Spinal cord (tissue), 10 donors: ENCODE measurements at places on chromosomes 6 and 20.

GRCh38 chr20:60695226-60696000 lies 556.6 kb upstream of the CDH4 start:
- no peak for DNase-seq

- DNase-seq: peak; percentile 49
These were observed 91.3 kb downstream of the FRK start for GRCh38 chr6:115969207-115969929.

- no peak for DNase-seq
These were observed 154.2 kb upstream of the RNF24 start for GRCh38 chr20:4169360-4170190.

DNA sequence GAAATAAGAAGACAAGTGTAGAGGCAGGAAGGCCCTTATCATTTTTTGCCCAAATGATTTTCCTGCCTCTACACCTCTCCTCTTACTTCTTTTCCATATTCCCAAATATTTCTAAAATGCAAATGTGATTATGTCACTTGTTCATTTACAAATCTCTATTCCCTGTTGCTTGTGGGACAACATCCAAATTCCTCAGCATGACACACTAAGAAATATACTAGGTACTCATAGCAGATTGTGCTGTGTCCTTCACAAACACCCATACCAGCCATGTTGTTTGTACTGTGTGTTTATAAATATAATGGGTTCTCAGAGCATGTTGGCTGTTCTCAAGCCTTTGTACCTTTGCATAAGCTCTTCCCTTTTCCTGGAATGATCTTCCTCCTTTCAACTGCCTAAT lies 17.7 kb upstream of the FYN start:
- DNase-seq: no peak

DNA sequence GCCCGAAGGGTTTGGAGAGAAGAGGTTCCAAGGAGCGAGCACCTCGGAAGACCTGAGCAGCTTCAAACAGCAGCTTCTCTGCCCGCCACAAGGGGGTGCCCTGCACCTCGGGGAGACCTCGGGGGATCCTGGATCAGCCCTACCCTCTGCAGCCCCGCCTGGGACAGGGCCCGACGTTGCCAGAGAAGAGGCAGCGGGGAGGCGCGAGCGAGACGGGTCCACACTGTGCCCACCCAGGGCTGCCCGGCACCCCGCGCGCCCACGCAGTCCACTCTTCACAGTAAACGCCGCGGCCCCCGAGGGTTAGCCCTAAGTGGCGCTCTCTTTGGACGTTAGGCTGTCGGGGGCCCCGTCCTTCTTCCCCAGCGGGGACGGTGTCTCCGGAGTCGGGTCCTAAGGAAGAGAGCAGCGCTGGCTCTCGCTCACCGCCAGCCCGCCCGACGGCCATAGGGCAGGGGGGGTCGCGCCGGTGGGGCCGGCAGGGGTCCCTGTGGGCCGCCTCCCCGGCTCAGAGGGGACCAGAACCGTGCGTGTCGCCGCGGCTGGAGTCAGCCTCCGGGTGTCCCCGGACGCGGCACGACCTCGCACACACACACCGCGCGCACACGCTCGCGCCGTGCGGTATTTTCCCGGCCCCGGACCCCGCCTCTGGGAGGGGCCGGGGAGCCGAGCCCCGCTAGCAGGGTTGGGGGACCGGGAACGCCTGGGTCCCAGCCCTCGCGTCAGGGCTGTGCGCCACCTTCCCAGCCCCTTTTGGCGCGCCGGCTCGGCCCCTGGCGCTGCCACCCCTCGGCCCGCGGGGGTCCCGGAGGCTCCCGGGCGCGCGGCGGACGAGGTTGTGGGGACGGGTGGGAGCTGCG lies 929 bp downstream of the CDH22 start:
- peak; percentile 46 for DNase-seq

DNA sequence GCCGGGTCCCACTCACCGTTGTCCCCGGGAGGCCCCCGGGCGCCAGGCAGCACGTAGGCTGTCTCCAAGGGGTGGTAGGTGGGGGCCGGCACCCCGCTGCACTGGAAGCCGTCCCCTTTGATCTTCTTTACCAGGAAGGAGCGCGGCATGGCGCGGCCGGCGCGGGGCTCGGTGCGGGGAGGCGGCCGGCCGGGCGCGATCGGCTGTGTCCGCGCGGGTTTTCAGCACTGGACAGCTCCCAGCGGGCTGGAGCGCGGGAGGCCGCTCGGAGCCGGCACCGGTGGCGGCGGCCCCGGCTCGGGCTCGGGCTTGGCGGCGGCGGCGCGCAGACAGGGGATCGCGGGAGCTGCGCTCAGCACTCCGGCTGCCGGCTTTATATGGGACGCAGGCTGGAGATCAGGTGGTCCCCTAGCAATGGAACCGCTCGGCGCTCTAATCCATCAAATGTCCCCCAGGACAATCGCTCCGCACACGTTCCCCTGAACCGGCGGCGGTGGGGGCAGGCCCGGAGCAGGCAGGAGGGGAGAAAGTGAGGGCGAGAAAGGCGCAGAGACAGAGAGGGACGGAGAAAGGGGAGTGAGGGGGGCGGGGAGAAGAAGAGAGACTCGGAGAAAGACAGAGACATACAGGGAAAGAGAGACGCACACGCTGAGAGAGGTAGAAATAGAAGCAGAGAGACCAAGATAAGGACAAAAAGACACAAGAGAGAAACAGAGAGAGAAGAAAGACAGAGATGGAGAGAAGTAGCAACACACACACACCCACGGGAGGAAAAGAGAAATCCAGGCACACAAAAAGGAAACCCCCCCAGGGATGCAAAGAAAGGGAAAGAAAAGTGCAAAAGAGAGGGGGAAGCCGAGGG lies at the start of gene SCRT2:
TSS of gene SCRT2 (minus strand) at position 350 of the 862 bp plus-strand sequence. CDS start at position 149, 201 bp downstream.
- DNase-seq: no peak

GRCh38 chr6:161038229-161039031 lies 46.9 kb downstream of the MAP3K4 start:
- DNase-seq: no peak

DNA sequence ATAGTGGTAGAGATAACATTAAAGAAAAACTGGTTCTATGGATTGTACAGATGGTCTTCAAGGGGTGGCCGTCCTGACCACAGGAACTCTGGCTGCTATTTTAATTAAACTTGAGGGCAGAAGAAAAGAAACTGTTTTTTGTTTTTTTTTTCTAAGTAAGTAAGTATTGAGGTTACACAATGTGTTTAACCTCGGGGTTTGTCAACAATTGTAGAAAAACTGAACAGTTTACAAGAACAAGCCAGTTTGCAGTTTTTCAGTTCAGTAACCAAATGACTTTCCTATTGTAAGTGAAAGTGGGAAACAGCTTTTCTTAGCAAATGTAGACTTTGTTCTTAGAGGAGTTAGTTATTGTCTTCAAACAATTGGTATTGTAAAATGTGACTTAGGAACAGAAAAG lies 77.0 kb downstream of the PLCB1 start:
- no peak for DNase-seq

- DNase-seq: no peak
These were observed 11.6 kb downstream of the TTBK1 start for GRCh38 chr6:43254846-43255245.

GRCh38 chr6:17281100-17281496 lies at the start of gene RBM24:
TSS of gene RBM24 (plus strand) at chr6:17281361. CDS start at chr6:17281582, 221 bp downstream.
- peak; percentile 88 for DNase-seq

DNA sequence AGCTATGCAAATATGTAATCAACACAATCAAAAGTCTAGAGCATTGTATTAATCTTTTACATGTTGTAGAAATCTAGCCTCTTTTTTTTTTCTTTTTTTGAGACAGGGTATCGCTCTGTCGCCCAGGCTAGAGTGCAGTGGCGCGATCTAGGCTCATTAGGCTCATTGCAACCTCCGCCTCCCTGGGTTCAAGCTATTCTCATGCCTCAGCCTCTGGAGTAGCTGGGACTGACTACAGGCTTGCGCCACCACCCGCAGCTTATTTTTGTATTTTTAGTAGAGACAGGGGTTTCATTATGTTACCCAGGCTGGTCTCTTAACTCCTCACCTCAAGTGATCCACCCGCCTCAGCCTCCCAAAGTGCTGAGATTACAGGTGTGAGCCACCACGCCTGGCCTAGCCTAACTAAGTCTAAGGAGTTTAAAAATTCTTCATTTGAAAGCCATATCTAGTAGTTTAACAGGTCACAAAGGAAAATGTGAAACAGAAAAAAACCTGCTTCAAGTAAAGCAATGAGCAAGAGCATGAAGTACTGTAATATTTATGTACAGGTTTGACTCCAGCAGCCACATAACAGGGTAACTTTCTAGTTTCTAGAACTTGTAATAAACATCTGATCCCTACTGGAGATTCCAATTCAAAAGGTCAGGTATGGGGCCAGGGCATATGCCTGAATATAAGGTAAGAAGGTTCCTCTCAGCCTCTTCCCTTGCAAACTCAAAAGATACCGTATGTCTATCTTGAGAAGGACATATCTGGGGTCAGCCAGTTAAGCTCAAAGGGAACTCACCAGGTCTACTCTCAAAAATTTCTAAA lies 4.4 kb downstream of the CPNE1 start:
- DNase-seq: no peak

- DNase-seq: no peak
These were observed 113.2 kb upstream of the PTPRT start for GRCh38 chr20:43302936-43303335.

DNA sequence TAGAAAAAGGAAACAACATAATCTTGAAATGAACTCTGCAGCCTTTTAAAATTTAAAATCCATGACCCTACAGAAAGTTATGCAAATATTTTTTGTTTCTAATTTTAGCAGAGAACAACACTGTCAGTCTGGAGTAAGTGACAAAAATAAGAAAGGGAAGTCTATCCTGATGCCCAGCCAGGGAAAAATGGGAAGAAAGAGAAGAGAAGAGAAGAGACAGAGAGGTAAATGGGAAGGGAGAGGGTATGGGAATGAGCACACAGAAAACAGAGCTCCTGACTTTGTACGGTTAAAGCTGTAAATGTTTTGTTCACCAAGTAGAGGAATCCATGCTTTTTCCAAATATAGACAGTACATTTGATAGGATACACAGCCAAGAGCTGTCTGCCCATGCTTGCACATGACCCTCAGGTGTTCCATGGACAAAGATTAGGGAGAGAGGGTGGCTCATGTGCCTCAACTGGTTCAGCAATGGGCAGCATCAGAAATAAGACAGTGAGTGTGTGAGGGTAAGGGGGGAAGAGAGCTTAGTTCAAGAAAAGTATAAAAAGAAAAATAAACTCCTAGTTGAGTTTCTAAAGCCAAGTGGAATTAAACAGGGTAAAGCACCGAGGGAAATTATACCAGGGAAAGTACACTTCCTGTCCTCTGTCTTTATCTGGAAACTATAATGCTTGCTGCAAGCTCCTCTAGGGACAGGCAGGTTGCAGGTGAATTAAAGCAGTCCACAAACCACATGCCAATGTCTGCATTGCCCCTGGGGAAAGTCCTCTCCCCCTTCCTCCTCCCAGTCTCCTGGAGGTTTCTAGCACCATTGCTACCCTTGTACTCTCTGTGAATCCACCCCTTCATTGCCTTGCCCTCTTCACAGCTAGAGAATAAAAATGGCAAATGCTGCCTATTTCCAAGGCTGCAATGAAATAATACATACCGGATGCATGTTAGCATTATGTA lies 30.0 kb downstream of the MAP3K5 start:
- no peak for DNase-seq

- DNase-seq: peak; percentile 93
These were observed at the start of the genes CENPQ and MMUT for GRCh38 chr6:49462927-49463611. TSS of gene CENPQ (plus strand) at chr6:49463370. CDS start at chr6:49470177, 6,807 bp downstream. TSS of gene MMUT (minus strand) at chr6:49463253. CDS start at chr6:49459466, 3,787 bp downstream.

GRCh38 chr6:42402184-42402583 lies 49.5 kb downstream of the TRERF1 start:
- DNase-seq: no peak

GRCh38 chr20:38917657-38918056 lies 8.6 kb upstream of the FAM83D start:
- no peak for DNase-seq

GRCh38 chr6:105603788-105604586 lies 201.1 kb upstream of the PREP start:
- DNase-seq: peak; percentile 46

DNA sequence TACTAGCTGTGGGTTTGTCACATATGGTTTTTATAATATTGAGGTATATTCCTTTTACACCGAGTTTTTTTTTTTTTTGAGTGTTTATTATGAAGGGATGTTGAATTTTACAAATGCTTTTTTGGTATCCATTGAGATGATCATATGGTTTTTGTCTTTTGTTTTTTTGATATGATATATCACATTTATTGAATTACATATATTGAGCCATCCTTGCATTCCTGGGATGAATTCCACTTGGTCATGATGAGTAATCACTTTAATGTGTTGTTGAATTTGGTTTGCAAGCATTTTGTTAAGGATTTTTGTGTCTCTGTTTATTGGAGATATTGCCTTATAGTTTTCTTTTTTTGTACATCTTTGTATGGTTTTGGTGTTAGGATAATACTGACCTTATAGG lies 3.3 kb upstream of the ZNF337 start:
- DNase-seq: no peak

DNA sequence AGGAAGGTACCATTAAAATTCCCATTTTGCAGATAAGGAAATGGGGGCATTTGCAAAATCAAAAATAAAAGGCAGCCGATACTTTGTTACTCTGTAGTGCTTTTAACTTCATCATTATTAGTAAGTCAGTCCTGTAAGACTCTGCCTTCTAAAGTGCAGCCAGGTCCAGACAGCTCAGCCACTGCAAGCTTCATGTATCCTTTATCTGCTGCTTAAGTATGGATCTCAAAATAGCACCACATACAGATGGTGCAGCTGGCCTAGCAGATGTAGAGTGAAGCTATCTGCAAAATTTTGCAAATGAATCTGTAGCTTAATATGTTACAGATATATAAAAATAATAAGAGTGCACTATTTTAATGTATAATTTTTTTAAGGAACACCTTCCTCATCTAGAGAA lies 53.4 kb downstream of the NUS1 start:
- no peak for DNase-seq

- DNase-seq: no peak
These were observed 2.5 kb downstream of the PMEPA1 start for GRCh38 chr20:57707320-57707719.

DNA sequence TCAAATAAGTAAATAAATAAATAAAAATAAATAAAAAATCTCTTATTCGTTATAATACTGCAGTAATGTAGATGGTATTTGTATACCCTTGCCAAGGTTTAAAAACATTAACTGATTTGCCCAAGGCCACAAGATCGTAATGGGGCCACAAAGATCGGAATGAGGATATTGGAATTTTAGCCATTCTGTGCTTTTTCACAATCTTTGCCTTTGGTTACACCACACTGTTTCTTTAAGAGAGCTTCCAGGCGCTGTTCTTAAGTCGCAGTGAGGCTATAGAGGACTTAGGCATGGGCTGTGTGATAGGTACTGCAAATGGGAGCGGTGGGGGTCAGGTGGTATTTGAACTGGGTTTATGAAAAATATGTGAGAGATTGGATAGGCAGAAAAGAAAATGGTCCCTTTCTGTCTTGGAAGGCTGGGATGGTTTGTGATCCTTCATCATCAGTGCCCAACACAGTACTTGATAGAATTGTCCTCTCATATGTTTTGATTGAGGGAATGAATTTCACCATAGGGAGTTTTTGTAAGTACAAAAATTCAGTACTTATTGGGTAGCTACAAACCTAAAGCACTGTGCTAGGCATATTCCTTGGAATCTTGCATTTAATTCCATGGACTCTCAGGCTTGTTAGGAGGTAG lies 1.4 kb downstream of the NUS1 start:
- DNase-seq: no peak

GRCh38 chr20:2651772-2652723 lies at the start of gene NOP56:
TSS of gene NOP56 (plus strand) at chr20:2652632. CDS start at chr20:2652661, 29 bp downstream.
- peak; percentile 90 for DNase-seq

GRCh38 chr6:130604841-130605399 lies 222.3 kb upstream of the SMLR1 start:
- no peak for DNase-seq

- DNase-seq: no peak
These were observed 46.5 kb upstream of the MLN start for GRCh38 chr6:33850296-33850695.

- no peak for DNase-seq
These were observed 60.2 kb upstream of the ZNFX1 start for GRCh38 chr20:49338061-49338460.
